HS-5 (cell line): ENCODE measurements at places on chromosomes 16 and 17.

GRCh38 chr16:85650135-85650843 lies 37.2 kb downstream of the GSE1 start:
- no peak for DNase-seq

DNA sequence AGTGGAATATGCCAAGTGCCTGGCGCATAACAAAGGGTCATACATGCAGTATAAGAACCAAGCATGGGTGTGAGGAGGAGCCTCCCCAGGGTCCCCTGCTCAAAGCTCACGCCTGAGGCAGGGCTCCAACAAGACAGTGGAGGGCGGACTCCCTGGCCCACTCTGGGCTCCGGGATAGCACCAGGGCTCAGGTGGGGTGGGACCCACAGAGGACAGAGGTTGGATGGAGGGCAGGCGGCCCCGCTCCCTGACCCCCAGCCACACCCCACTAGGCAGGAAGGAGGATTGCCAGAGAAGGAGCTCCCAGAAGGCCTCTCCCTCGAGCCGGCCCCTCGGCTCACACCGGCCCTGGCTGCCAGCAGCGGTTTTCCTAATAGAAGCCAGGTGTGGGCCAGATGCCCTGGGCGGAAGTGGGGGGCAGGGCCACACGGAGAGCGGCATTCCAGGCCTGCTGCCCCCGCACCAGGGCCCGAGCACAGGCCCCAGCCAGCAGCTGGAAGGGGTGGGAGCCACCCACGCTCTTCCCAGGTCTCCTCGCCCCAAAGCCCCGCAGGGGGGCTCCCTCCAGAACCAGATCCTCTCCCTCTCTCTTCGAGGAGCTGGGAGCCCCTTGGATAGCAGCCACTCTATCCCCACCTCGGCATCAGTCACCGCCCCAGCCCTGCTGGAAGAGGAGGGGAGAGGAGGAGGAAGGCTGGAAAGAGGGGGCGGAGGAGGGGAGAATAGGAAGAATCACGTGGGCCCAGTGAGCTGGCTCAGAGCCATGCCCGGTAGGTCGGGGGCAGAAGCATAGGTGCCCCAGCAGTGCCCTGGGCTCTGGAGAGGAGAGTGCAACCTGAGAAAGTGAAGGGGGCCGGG lies 21.0 kb downstream of the VASN start:
- DNase-seq = peak; percentile 48

- no peak for DNase-seq
Observed at GRCh38 chr17:44865931-44866330, 18.2 kb downstream of the HIGD1B start.

GRCh38 chr17:50114849-50115357 lies 15.1 kb downstream of the SAMD14 start:
- DNase-seq = no peak

DNA sequence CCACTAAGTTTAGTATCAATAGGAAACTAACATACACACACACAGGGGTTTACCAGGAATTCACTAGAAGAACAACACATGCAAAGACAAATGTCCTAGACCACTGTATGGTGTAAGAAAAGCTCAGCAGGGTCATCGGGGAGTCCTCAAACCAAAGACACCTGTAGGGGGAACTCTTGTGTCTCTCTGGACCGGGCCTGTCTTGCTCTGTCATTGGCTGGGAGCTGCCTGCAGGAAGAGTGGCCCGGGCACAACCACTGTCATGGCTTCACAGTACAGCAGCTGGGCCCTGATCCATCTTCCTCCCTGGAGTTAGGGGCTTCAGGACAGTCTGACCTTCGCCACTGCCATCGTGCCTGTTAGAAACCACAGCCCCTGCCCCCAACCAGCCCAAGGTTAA lies 263.6 kb upstream of the DYNLRB2 start:
- no peak for DNase-seq

GRCh38 chr17:39166437-39167335 lies 725 bp upstream of the ARL5C start:
- no peak for DNase-seq

DNA sequence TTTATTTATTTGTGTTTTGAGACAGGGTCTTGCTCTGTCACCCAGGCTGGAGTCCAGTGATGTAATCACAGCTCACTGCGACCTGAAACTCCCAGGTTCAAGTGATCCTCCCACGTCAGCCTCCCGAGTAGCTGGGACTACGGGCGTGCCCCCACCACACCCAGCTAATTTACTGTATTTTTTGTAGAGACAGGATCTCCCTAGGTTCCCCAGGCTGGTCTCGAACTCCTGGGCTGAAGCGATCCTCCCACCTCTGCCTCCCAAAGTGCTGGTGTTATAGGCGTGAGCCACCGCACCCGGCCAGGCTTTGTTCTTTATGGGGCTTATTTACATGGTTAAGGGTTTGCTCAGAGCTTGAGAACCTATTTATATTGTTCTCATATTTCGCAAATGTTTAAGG lies 5.8 kb upstream of the MEIOB start:
- no peak for DNase-seq

GRCh38 chr16:22692916-22693637 lies 120.9 kb upstream of the HS3ST2 start:
- DNase-seq = no peak

- no peak for DNase-seq
Observed at GRCh38 chr17:78892520-78892919, 10.5 kb downstream of the CEP295NL start.

- DNase-seq = no peak
Observed at GRCh38 chr17:77563439-77564102, 394.9 kb upstream of the TNRC6C start.

GRCh38 chr17:35238821-35239220 lies 4.1 kb upstream of the SLFN5 start:
- DNase-seq = no peak

- DNase-seq = no peak
Observed at GRCh38 chr16:15610369-15610871, 32.5 kb downstream of the MARF1 start.

DNA sequence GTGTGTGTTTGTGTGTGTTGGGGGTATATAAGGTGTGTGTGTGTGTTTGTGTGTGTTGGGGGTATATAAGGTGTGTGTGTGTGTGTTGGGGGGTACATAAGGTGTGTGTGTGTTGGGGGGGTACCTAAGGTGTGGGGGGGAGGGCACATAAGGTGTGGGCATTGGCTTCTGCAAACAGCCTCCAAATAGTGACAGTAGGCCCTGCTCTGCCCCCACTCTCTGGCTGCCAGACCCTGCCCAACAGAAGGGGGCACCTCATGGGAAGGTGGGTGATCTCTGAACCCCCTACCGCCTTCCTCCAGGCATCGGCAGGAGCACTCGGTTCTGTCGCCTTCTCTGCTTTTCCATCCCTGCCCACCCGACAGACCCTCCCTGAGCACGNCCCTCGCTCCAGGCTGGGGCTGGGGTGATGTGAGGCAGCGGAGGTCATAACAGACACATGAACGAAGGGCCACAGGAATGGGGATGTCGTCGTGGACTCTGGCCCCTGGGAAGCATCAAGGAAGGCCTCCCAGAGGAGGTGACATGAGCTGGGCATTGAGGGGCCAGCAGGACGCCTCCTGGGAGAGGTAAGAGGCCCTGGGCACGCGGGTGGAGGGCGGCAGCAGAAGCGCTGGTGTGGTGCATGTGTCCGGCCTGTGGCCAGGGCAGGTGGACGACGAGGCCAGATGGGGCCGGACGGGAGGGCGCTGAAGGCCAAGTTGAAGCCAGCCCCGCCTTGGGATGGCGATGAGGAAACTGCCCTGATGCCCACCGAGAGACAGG lies 136.6 kb upstream of the RPH3AL start:
- no peak for DNase-seq

DNA sequence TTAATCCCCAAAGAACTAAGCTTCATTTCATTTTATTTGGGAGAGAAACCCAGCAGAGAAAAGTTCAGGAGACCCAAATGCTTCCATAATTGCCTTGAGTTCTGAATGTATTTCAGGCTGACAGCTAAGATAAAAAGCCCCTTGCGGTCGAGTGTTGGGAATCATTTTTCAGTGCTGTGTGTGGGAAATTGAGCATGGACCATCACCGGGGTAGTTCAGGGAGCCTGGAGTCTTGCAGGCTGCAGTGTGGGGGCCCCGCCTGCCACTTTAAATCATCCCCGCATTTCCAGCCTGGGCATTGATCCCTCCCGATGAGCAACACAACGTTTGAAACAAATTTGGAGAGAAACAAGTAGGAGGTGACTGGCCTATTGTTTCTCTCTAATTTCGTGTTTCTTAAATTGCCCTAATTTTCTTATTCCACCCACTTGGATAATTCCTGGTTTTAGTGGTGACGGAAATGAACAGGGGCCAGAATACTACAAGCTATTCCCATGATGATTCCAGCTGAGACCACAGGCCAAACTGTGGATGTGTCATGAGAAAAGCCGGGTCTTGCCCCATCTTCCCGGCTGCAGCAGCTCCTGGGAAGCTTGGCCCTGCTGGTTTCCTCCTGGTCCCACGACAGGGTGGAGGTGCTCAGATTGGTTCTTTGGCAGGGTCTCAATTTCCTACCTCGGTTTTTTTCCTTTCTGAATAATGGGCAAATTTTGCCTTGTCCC lies 75.1 kb downstream of the FOXL1 start:
- no peak for DNase-seq

GRCh38 chr16:19875900-19876299 lies 8.7 kb downstream of the GPRC5B start:
- DNase-seq = no peak

GRCh38 chr16:51225878-51226277 lies 74.8 kb upstream of the SALL1 start:
- DNase-seq = no peak

- no peak for DNase-seq
Observed at GRCh38 chr16:27287887-27288286, 19.3 kb upstream of the NSMCE1 start.

- DNase-seq = no peak
Observed at GRCh38 chr17:1229349-1229899, 40.8 kb upstream of the BHLHA9 start.

- no peak for DNase-seq
Observed at GRCh38 chr17:50187751-50188530, 13.5 kb downstream of the COL1A1 start.

DNA sequence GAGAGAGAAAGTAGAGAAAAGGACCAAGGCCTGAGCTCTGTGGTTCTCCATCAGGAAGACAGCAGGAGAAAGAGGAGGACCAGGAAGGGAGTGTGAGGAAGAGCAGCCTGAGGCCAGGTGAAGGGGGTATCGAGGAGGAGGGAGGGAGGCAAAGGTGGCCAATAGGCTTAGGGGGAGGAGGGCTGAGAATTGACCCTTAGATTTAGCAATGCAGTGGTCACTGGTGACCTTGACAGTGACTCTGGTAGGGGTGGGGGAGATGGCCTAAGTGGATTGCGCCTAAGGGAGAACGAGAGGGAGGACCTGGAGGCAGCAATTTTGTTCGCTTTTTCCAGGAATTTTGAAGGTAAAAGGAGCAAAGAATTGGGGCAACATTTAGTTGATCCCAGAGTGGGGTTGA lies 5.4 kb upstream of the NAGS start:
- DNase-seq = no peak

DNA sequence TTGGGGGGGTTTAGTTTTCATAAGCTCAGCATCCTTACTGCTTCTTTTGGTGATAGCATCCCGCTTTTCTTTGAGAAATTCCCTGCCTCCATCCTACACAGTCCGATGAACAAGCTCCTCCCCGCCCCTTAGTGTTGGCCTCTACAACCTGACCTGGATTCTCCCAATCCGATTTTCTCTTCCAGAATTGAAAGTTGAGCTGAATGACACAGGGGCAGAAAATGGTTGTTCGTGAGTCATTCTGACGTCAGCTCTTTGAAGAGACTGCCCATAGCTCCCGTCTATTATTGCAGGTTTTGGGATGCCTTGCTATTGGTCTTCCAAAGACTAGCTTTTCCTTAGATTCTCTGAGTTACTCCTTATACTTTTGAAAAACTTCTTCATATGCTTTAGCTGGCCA lies 279.7 kb downstream of the SLC39A11 start:
- DNase-seq = peak; percentile 56

DNA sequence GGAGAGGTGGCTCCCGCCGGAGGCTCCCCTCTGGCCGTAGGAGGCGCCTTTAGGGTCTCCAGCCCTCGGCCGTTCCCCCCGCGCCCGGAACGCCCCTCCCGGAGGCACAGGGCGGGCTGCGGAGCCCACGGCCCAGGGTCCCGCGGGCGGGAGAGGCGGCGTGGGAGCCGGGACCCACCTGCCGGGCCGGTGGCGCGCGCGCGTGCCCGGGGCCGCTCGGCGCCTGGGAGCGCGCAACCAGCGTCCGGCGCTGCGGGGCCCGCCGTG lies at the start of gene MIF4GD:
MIF4GD (minus strand) TSS at position 266 of the 267 bp plus-strand sequence. CDS start 1,036 bp downstream, outside the sequence.
- no peak for DNase-seq

GRCh38 chr16:72957303-72958277 lies 90.3 kb downstream of the ZFHX3 start:
- DNase-seq = no peak

GRCh38 chr17:57221366-57222350 lies 34.7 kb upstream of the MSI2 start:
- DNase-seq = no peak

GRCh38 chr17:18182978-18183333 lies 672 bp upstream of the ALKBH5 start:
- no peak for DNase-seq

- DNase-seq = no peak
Observed at GRCh38 chr16:58449768-58450167, 50.2 kb upstream of the NDRG4 start.

DNA sequence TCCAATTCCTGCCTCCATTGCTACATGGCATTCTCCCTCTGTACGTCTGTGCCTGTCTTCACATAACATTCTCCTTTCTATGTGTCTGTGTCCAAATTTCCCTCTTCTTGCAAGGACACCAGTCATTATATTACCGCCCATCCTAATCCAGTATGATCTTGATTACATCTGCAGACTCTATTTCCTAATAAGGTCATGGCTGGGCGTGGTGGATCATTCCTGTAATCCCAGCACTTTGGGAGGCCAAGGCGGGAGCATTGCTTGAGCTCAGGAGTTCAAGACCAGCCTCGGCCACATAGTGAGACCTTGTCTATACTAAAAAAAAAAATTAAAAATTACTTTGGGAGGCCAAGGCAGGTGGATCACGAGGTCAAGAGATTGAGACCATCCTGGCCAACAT lies 5.0 kb upstream of the PRR14 start:
- DNase-seq = no peak

- DNase-seq = no peak
Observed at GRCh38 chr16:74771656-74772315, 2.8 kb downstream of the FA2H start.

GRCh38 chr17:58321571-58322525 lies 6.7 kb downstream of the TSPOAP1 start:
- no peak for DNase-seq

DNA sequence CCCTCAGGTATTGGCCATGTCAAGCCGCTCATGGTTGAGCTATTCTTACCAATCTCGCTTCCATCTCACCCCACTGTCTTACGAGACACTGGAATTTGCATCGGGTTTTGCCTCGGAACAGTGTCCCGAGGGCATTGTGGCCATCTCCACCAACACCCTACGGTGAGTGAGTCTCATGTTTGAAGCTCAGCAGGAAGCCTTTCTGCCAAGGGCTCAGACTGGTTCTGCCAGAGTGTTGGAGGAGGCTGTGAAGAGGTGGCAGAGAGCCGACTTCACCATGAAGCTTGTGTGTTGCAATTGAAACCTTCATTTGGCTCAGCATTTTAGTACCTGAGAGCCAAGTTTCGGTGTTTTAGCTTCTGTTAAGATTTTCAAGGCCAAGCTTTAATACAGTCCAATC lies 38.0 kb downstream of the SF3B3 start:
- no peak for DNase-seq

GRCh38 chr17:66416207-66416940 lies 114.0 kb downstream of the PRKCA start:
- DNase-seq = no peak

GRCh38 chr17:77366558-77367245 lies 225.9 kb downstream of the SEC14L1 start:
- no peak for DNase-seq

- DNase-seq = no peak
Observed at GRCh38 chr17:31013844-31014243, 43.0 kb downstream of the RNF135 start.
